ENCODE measurements at places on chromosomes 2 and 18.

DNA sequence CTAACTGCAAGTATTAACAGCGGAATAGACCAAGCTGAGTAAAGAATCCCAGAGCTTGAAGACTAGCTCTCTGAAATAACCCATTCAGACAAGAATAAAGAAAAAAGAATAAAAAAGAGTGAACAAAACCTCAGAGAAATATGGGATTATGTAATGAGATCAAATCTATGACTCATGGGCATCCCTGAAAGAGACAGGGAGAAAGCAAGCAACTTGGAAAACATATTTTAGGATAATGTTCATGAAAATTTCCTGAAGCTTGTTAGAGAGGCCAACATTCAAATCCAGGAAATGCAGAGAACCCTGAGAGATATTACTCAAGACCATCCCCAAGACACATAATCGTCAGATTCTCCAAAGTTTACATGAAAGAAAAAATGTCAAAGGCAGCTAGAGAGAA is 17.3 kb downstream of the PFN4 start:
- DNase-seq: no peak

GRCh38 chr2:223414646-223415045 is 187.5 kb downstream of the SCG2 start:
- no peak for DNase-seq

- DNase-seq: no peak
Measured at GRCh38 chr2:236250909-236251579, 13.2 kb downstream of the ASB18 start.

DNA sequence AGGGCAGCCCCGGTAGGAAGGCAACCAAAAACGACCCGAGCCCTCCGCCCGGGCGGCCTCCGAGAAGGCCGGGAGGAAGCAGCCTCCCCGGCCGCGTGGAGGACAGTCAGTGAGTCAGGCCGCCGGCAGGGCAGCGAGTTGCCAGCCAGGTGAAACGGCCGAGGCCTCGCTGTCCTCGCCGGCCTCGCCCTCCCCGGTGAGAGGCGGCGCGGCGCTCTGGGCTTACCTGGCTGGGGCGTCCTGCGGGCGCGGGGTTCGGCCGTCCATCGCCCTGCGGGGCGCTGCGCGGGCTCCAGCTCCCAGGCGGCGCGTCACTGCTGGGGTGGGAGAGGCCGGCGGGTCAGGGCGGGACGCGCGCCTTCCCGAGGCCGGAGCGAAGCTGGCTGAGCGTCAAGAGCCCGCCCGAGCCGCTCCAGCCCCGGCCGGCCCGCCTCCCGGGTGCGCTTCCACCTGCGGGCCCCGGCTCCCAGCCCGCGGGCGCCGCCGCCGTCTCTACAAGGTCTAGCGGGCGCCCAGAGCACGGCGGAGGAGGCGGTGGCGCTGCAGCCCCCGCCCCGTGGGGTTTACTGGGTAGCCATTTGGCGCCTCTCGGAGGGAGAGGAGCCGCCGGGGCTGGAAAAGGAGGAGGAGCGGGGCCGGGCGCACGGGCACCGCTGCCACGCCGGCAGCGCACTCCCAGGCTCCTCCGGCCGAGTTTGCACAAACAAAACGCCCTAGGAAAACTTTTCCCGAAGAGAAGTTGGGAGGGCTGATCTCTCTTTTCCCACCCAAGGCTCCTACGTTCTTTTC is 499 bp downstream of the COBLL1 start:
- DNase-seq: no peak

- DNase-seq: no peak
Measured at GRCh38 chr18:74522635-74523548, 11.4 kb upstream of the CNDP1 start.

GRCh38 chr18:46174342-46175041 is 70.3 kb downstream of the HAUS1 start:
- peak; percentile 12 for DNase-seq

DNA sequence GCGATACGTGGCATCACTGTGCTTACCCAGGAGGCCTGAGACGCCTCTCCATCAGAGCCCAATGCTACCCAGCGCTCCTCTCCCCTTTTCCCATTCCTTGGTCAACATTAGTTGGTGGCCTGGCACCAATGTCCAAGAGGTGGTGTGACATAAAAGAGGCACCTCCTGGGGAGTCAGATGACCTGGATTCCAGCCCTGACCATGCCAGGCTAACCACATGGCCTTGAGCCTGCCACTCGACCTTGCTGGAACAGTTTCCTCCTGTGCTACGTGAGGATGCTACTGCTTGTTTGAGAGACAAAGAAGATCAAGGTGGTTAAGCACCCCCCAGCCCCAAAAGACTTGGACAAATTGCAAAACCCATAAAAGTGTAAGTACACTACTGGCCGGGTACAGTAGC is 76.6 kb downstream of the INPP4A start:
- DNase-seq: no peak

DNA sequence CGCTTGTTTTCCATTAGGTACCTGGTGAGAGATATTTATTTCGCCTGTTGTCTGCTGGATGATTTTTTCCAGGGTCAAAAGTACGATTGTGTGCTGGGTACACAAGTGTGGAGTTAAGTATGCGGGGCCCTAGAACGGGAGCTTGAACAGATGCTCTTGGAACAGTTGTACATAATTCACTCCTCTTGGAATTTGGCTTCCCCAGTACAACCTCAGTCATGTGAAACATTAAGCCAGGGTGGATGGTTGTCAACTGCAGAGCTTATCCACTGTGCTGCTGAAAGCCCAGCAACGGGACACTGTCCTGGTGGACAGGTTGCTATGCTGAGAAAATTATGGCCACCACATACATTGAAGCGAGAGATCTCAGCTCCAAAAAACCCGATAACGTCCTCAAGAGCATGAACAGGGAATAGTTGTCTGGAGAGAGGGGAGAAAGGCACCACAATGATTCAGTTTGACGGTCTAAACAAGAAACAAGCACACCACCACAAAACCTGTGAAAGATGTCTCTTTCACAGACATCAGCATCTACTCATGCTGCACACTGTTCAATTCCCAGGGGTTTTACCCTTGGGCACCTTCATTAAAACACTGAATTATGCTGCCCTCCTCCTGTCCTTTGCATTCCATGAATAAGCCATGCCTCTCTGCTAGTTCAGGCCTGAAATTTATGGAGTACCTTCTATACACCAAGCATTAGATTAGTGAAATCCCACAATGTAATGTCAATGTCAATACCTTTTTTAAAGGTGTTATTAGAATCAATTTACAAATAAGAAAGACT is 176.8 kb upstream of the TRIB2 start:
- no peak for DNase-seq

DNA sequence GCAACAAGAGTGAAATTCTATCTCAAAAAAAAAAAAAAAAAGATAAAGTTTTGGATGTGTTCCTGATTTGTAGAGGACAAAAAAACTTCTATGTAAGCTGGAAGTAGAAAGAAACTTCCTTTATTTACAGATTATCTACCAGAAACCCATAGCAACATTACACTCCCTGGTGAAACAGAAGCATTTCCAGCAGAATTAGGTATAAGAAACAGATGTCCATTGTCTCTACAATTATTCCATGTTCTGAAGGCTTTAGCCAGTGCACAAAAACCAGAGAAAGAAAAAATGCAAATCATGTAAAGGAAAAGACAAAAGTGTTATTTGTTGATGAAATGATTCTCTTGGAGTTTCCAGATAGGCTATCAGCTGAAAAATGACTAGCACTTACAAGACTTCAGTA is 4.9 kb downstream of the TUBB6 start:
- no peak for DNase-seq

DNA sequence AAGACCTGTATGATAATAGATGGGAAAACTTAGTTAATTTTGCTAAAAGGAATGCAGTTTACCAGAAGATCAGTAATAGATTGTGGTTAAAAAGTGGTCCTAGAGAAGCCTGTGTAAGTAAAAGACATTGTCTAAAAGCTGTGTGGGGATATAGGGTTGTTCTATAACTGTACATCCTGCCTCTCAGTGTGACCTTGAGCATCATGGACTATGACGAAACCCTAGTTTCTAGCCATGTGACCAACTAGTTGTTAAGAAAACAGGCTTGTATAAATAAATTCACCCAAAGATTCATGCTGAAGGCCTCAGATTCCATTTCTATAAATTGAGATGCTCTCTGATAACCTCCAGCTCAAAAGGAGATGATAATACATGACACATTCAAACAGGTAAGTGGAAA is 160.7 kb downstream of the IKZF2 start:
- no peak for DNase-seq

DNA sequence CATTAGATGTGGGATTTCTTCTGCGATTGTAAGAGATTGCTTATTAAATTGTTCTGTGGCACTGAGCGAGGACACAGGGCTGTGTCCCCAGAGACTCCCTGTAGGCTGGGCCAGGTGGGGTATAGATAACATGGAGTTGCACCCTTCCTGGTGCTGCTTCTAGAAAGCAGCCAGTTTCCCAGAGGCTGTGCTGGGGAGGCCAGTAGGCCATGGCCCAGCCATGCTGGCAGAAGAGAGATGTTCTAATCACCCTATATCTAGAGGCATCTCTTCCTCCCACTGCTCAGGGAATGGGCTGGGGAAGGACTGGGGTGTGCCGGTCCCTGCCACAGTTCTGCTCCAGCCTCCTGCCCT is 66.9 kb downstream of the HS1BP3 start:
- no peak for DNase-seq

- DNase-seq: no peak
Measured at GRCh38 chr2:8536686-8537561, 144.9 kb upstream of the ID2 start.

All from stimulated activated CD8-positive, alpha-beta memory T cell treated with anti-CD3 and anti-CD28 coated beads, Interleukin-15, amount 100 ng/mL, for 4 hours (primary cell).